ENCODE measurements at places on chromosomes 4 and X.

DNA sequence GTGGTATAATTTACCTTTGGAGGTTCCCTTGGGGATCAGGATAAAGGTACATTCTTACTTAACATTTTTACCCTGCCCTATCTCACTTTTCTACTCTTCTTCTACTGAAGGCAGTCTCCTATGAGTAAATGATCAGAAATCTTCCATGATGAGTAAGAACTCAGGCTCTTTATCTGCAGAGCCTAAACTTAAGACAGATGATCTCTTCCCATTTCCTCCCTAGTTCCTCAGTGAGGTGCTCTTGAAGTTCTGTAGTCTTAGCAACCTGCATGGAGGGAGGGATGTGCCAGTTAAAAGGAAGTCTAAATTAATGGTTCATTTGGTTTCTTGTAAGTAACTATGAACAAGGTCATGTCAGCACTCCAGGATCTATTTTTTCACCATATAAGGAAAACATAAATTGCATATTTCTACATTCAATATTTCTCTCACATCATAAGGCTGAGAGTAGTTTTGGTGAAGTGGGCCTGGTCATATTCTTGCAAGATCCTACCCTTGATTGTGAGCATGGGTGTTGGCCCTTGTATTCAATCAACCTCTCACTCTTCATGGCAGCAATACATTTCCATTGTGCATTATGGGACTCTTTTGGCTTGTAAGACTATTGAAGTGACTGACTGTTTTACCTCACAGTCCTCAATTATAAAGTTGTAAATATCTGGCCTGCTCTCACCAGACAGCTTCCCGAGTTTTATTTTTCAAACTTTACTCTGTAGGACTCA lies 295.5 kb downstream of the SLC7A11 start:
- DNase-seq, result no peak

GRCh38 chrX:42869659-42870476 lies 91.9 kb upstream of the PPP1R2C start:
- no peak for DNase-seq

DNA sequence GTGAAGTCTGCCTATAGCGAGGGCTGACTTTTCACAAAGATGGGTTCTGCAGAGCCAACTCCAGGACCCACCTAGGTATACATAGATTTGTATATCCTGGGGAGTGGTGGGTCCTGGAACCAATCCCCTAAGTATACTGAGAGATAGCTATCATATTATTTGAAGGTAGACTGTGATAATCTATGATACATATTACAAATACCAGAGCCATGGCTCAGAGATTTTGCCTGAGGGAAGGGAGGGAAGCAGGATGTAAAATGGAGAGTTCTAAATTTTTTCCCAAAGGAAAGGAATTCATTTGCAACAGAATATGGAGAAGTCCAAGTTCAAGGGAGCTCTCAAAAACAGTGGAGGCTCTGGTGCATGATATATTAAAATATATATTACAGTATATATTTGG lies 7.2 kb downstream of the TCEAL3 start:
- DNase-seq, result no peak

DNA sequence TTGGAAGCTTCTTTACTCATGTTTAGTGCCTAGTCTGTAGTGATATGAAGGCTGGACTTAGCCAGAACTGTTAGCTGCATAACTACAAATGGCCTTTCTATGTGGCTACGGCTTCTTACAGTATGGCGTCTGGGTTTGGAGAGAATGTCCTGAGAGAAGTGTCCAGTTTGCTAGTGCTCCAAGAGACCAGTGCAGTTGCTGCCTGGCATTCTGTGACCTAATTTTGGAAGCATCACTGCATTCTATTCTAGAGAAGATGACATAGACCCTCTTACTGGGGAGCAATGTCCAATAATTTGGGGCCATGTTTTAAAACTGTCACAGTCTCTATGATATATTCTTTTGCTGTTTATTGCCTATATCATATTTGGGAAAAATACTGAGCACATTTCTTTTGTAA lies 74.2 kb downstream of the STAG2 start:
- DNase-seq, result no peak

DNA sequence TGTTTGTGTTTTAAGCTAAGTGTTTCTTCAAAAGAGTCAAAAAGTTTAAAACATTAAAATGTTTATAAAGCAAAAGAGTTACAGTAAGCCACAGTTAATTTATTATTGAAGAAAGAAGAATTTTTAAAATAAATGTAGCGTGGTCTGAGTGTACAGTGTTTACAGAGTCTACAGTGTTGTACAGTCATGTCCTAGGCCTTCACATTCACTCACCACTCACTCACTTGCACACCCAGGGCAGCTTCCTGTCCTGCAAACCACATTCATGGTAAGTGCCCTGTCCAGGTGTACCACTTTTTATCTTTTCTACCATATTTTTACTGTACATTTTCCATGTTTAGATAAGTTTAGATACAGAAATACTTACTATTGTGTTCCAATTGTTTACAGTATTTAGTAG lies 239.7 kb upstream of the AGA start:
- no peak for DNase-seq

- no peak for DNase-seq
Observed at GRCh38 chr4:151227731-151228130, 49.2 kb upstream of the PRSS48 start.

- no peak for DNase-seq
Observed at GRCh38 chr4:28827866-28828265, 1892.3 kb upstream of the PCDH7 start.

GRCh38 chr4:168907119-168907698 lies 102.8 kb downstream of the CBR4 start:
- DNase-seq, result no peak

GRCh38 chr4:81197864-81198524 lies 17.0 kb downstream of the PRKG2 start:
- no peak for DNase-seq

GRCh38 chr4:52752936-52753335 lies 1.7 kb upstream of the ERVMER34-1 start:
- no peak for DNase-seq

- no peak for DNase-seq
Observed at GRCh38 chr4:7472442-7473013, 37.8 kb upstream of the PSAPL1 start.
